AG10803 (cell line): ENCODE measurements at places on chromosomes 7 and 10.

DNA sequence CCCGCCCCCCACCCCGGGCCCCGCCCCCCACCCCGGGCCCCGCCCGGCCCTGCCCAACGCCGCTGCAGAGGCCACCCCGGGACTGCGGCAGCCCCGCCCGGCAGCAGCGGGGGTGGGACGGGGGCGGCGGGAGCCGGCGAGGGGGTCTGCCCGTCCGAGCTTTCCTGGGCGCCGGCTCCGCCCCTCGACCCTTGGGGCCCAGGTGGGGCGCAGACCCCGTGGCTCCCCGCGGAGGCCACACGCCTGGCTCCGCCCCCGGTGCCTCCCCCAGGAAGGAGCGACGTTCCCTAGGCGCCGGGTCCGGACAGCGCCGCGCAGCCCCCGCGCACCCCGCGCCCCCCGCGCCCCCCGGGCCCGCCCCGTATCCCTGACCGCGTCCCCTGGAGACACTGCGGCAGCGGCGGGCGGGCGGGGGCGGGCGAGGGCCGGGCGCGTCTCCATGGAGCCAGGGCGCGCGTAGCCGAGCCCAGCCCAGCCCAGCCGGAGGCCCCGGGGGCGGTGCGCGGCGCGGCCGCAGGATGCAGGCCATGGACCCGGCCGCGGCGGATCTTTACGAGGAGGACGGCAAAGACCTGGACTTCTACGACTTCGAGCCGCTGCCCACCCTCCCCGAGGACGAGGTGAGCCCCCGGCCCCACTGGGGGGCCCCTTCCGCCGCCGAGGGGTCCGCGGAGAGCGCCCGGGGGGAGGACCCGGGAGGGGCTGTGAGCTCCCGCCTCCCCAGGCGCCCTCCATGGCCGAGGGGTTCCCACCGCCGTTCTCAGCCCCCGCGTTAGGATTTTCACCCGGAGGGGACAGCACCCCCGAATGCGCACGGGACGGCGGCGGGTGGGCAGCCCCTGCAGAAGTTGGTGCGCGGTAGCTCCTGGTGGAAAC lies at the start of gene KNDC1:
TSS of gene KNDC1 (plus strand) at position 270 of the 876 bp plus-strand sequence. CDS start at position 519, 249 bp downstream.
- peak; percentile 11 for DNase-seq

GRCh38 chr10:10878963-10879362 lies 138.7 kb upstream of the CELF2 start:
- no peak for DNase-seq

DNA sequence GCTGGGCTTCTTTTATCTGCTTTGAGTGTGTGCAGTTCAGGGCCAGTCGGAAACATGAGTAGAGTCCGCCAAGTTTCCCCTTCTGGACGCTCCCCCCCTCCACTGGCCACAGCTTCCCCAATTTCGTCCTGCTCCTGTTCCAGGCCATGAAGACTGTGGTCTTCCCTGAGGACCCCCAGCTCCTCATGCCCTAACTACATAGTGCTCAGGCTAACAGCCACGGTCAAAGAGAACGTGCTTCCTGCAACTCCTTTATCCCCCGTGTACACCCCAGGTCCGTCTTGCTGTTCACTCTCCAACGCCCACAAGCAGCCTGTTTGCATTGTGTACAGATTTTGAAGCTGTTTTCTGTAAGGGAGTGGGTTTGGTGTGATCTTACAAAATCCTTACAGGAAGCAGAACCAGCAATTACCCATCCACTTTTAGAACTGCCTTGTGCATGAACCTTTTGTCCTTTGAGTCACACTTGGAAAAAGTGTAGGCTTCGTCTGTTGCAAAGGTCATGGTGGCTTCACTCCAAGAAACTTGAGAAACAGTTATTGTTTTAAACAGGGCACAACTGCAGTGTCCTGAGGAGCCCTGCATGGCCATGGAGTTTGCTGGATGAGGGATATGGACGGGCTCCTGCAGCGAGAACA lies 77.0 kb upstream of the FAM20C start:
- peak; percentile 48 for DNase-seq

DNA sequence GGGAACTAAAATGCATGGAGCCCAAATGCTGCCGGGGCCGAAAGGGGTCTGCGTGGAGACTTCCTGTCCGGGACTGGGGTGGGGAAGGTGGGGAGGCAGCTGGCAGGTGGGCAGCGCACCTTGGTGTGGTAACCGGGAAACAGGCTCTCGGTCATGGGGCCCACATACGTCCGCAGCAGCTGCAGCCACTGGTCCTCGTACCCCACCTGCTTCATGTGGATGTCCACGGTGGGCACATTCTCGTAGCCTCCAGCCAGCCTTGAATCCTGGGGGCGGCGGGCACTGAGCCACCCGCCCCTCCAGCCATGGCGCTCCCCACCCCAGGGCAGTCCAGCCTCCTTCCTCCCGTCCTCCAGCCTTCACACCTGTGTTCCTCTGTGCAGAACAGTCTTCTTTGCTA lies 6.6 kb upstream of the MOGAT3 start:
- no peak for DNase-seq

DNA sequence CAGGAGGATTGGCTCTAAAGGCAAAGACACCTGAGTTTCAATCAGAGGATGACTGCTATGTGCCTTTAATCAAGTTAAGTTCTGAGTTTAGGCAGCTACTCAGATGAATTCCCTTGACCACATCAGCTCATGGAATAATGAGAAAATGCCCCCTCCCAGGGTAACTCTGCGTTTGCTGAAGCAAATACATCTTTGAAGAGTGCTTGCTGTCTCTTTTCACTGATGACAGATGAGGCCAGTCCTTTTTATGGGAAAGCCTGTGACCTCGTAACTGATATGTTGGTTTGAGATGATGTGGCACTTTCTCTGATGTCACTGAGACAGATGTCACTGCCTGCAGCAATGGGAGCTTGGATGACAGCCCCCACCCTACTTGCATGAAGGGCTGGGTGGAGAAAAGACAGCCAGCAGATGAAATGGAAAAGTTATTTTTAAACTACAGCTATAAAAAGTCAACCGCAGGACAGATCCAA lies 43.7 kb upstream of the DGKI start:
- no peak for DNase-seq

DNA sequence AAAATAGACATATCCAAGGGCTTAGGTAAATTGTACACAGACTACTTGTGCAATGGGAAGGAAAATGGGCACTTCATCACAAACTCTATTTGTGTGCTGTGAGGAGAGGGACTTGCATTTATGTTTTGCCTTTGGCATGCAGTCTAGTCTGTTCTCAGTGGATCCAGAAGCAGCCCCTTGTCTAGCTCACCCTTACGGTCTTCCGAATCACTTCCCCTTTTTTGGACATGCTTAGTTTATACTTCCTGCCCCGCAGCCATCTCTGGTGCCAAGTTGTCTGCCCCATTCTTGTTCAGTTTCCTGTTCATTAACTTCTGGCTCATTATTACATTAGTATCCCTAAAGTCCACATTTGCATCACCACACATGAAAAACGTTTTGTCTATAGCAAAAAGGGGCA lies 161.6 kb downstream of the NRCAM start:
- no peak for DNase-seq

DNA sequence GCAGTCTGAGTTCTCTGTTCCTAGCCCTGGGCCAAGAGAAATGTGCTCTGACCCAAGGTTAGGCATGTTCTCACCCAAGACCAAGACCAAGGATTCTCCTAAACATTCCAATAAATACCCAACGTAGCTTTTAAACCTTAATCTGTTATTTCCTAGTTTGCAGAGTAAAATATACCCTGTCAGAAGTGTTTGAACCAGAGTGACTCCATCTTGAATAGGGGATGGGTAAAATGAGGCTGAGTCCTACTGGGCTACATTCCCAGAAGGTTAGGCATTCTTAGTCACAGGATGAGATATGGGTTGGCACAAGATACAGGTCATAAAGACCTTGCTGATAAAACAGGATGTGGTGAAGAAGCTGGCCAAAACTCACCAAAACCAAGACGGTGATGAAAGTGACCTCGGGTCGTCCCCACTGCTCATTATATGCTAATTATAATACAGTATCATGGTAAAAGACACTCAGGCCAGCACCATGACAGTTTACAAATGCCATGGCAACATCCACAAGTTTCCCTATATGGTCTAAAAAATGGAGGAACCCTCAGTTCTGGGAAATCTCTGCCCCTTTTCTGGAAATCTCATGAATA lies 27.7 kb downstream of the PLXNA4 start:
- DNase-seq, result peak; percentile 79

GRCh38 chr10:27319752-27320431 lies 79.3 kb upstream of the ACBD5 start:
- peak; percentile 1 for DNase-seq

DNA sequence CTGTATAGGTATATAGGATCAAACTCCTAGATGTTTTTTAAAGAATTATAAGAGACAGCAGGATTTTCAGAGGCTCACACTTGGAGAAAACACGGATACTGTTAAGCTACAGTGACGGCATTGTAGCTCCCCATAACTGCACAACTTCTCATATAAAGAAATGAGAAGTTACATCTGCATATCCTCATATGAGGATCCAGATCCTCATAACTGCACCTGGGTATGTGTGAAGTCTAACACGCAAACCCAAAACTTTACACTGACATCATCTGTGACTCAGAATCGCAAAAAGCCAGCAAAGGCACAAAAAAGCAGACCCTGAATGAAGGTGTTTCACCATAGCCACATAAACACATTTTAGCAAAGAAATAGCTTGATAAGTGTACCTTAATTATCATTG lies 34.1 kb downstream of the NEBL start:
- no peak for DNase-seq

GRCh38 chr10:110710621-110711020 lies 66.5 kb downstream of the RBM20 start:
- DNase-seq, result no peak

GRCh38 chr7:107430057-107430456 lies 39.8 kb upstream of the GPR22 start:
- DNase-seq, result no peak

DNA sequence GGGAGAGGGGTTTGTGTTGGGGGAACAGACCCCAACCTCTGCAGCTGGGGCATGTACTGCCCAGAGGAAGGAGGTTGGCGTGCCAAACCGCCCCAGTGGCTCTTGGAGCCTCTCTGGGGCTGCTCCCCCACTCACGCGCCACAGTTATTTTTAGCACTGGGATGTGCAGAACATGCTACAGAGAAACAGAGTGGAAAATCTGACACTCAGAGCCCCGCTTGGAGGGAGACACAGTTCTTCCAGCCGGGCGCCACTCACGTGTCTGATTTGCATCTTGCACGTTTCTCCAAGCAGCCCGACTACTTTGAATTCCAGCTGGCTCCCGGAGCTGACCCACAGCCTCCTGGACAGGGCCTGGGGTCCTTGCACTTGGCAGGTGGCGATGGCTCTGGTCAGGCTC lies 182.0 kb downstream of the RPS24 start:
- peak; percentile 83 for DNase-seq

DNA sequence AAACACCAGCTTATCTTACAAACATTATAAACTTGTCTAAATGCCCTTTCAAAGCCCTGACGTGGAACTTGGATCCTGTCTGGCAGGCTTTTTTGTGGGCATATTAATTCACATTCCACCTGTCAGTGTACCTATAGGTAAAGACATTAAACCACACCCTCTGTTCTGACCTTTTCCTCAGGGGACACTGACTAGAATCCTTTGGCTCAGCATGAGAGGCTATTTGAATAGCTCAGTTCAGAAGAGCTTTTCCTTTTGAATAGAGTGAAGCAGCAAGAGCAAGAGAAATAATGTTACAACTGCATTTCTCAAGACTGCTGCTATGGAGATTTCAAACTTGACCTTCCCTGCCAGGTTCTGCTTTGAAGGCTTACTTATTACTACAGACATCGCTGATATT lies 76.9 kb downstream of the CYP51A1 start:
- DNase-seq, result no peak

DNA sequence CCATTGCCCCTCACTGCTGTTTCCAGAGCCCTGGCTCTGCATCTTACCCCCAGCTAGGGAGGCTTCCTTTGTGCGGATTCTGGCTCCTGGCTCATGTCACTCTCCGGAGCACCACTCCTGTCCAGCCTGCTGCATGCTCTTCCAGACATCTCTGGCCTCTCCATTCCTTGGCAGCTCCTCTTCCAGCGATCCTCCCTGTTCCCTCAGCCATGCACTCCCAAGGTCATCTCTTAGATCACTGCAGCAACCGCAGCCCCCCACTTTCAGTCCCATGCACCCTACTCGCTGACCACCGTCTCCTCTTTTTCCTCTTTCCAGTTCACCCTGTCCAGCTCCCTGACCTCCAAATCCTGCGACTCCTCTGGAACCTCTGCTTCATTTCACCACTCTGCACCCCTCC lies 6.9 kb upstream of the SMARCD3 start:
- no peak for DNase-seq

DNA sequence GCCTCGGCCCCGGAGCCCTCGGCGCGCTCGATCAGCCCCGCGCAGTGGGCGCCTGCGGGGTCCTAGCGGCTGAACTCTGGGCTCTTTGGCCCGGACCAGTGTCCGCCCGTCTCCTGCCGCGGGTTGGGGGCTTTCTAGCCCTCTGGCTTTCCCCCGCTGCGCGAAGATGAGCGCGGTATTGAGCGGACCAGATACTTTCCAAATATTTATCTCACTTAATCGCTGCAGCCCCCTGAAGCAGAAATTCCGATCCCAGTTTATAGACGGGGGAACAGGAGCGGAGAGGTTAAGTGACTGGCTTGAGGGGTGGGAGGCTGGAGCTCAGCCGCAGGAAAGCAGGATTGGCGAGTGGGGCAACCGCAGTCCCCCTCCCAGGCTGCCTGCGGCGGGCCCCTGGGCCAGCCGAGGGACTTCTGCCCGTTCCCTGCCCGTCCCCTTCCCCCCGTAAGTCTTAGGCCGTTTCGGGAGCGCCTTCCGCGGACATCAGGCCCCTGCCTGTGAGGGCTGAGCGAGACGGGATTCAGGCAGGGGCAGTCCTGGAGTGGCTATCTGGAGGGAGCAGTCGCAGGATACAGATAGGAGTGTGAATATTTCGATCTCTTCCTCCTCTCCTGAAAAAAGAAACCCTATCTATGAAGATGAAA lies 565 bp downstream of the STRIP2 start:
- no peak for DNase-seq

DNA sequence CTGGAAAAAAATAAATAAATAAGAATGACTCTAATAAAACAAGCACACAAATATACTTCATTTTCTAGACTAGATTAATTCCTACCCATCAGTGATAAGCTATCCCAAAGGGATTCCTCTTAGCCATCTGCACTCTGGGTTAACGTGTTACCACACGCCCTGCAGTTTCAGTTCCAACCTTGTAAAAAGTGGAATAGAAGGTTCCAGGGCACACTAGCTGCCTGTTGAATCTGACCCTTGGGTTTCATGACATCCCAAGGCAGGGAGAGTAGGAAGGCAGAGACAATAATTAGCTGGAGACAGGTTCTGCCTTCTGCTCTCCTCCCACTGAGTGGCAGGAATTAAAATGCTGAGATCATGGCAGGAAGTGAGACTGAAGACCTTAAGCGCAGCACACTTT lies 33.5 kb downstream of the SLC37A3 start:
- DNase-seq, result no peak

DNA sequence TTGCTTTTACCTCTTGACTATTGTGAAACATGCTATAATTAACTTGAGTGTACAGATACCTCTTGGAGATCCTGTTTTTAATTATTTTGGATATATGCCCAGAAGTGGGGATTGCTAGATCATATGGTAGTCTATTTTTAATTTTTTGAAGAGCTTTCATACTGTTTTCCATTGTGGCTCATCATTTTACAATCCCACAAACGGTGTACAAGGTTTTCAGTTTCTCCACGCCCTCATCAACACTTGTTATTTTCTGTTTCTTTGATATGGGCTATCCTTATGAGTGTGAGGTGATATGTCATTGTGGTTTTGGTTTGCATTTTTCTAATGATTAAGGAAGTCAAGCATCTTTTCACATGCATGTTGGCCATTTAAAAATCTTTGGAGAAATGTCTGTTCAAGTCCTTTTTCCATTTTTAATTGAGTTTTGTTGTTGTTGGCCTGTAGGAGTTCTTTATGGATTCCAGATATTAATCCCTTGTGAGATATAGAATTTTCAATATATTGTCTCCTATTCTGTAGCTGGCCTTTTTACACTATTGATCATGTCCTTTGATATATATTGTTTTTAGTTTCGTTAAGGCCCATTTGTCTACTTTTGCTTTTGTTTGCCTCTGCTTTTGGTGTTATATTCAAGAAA lies 7.5 kb downstream of the AGK start:
- peak; percentile 37 for DNase-seq
